ENCODE measurements at places on chromosomes 12 and 14.

DNA sequence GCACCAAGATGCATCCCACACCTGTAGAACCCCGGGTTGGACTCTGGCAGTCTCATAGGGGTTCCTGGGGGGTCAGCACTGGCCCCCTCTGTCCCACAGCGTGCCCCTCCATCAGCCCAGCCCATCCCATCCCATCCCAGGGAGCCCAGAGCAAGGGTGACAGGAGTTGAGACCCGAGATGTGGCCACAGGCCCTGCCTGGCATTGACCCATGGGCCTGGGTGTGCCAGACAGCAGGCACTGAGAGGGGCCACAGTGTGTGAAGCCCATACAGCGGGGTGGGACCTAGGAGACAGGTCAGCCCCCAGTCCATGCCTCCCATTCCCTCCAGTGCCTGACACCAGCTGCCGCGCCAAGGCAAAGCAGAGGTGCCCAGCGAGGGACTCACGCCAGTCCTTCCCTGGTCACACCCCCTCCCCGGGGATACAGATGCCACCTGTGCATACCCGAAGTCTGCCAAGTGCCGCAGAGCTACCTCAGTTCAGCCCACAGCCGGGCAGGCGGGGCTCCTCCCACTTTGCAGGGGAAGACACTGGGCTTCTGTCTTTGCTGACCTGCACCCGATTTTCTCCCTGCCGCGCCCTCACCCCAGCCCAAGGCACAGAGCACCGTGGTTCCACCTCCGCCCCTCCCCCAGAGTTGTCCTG is 50.4 kb downstream of the CYP46A1 start:
- no peak for DNase-seq

DNA sequence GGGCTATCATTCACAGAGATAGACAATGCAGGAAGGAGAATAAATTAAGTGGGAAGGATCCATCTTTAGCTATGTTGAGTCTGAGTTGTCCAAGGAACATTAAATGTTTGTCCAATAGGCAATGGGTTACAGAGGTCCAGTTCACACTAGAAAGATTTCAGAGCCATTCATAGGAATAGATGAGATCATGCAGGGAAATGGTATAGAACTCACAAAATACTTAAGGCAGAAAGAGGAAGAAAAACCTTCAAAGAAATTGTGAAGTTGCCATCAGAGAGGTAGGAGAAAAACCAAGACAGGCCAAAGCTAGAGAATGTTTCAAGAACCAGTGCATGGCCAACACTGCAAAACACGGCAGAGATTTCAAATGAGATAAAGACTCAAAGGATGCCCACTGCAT is 94.1 kb downstream of the PHLDA1 start:
- no peak for DNase-seq

DNA sequence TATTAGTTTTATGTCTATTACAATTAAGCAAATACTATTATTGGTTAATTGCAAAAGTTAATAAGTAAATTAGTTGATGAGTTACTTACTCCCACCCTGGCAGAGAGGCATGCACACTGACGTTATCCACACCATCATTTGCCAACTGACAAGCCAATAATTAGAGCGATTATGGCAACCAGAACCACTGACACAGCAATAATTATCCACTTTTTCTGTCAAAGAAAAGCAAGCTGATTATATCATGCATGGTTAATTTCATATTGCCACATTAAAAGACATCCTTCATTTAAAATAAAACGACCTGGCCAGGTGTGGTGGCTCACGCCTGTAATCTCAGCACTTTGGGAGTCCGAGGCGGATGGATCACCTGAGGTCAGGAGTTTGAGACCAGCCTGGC is 43.1 kb downstream of the STX2 start:
- no peak for DNase-seq

GRCh38 chr12:68977909-68978610 is 45.1 kb upstream of the CPM start:
- DNase-seq = no peak

DNA sequence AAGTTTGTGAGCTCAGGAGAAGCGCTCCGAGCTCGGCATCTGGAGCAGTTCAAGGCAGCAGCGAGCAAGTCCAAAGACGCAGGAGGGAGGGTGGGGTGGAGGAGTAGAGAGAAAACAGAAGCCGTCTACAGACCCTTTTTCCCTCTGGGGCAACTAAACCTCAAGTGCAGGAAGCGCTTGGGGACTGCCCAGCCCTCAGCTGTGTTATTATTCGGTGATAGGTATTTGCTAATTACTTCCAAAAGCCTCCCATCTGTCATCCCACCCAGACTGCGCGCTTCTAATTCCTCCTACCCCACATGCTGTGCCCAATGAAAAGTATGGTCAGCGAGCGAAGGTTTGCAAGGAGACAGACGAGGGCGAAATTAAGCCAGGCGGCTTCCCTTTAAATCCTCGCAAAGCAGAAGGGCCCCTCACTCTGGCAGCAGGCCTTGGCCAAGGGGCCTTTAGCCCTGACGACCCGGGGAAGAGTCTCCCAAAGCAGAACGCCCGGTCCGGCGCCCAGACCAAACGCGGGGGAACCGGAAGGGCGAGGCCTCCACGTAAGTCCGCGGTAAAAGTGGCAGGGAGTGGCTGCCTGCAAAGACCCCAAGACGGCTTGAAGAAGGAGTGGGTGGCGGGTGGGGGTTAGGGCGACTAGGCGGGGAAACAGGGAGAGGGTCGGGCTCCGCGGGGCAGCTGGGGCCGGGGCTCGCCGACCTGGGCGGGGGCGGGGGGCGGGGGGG is 507 bp upstream of the CD9 start:
- DNase-seq = peak; percentile 3
